ENCODE measurements at places on chromosomes 1 and 21.

DNA sequence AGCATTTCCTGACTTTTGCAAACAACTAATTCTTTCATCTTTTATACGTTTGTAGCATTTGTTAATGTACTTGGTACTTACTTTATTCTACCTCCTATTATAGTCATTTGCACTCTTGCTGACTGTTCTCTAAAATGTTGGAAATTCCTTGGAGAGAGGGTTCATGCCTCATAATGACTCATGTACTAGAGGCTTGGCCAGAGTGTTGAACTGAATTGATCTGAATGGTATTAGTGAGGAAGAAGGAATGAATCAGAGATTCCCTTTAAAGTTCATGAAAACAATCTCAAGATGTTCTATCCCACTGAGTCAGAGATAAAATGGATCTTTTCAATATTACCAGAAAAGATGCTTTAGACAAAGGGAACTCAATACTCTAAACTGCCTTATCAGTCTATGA, 383.4 kb downstream of the SEC16B start:
- no peak for DNase-seq

DNA sequence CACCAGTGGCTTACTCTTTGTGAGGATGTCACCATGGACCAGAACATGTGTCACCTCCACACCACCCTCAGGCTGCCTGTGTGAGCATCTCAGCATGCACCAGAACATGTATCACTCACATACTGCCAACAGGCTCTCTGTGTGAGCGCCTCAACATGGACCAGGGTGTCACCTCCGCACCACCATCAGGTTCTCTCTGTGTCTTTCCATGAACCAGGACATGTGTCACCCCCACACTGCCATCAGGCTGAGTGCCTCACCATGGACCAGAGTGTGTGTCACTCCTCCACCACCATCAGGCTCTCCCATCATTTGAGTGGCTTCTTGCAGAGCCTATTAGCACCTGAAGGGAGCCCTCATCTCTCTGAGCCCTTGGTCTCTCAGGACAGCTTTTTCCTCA, 125.2 kb downstream of the ZNF648 start:
- no peak for DNase-seq

DNA sequence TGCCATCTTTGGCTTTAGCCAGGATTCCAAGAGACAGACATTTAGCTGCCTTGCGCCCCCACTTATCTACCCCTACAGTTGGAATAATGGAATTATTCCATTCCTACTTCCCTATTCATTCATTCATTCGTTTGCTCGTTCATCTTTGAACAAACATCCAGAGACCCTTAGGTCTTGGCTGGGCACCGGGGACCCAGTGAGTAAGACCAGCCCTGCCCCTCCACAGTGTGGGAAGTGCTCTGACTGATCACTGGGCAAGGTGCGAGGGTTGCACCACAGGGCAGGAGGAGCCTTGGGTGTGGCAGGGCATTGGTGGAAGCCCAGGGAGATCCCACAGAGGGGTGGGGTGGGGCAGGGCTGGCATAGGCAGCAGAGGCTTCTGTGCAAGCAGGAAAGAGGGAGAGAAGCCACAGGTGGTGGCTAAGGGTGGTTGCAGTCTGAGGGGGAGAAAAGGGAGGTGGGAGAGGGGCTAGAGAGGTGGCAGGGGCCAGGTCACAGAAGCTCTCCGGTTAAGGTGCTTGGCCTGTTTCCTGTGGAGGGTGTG, 35.0 kb upstream of the TMEM61 start:
- no peak for DNase-seq

DNA sequence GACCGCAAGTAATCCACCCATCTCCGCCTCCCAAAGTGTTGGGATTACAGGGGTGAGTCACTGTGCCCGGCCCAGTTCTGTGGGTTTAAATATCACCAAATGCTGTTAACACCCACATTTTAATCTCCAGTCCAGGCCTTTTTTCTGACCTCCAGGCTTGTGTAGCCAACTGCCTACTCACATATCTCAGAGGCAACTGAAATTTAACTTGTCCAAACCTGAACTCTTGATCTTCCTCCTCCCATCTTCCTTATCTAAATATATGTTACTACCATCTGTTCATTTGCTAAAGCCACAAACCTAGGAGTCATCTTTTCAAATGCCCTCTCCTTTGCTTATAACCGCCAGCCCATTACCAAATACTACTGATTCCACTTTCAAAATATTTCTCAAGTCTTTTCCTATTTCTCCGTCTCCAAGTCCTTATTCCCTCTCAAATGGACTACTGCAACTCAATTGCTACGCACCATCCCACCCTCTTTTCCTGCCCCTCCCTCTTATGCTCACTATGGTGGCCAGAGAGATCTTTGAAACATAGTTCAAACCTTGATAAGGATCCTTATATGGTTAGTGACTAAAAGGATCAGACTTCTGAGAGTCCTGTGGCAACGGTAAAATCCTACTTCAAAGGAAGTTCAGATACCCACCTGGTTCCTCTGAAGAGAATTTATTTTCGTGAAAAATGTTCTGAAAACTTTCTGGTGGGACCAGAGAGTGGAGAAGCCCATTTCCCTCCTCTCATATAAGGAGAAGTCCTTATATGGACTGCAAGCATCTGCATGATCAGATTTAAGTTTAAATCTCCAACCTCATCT, 78.5 kb upstream of the CDC42BPA start:
- no peak for DNase-seq

DNA sequence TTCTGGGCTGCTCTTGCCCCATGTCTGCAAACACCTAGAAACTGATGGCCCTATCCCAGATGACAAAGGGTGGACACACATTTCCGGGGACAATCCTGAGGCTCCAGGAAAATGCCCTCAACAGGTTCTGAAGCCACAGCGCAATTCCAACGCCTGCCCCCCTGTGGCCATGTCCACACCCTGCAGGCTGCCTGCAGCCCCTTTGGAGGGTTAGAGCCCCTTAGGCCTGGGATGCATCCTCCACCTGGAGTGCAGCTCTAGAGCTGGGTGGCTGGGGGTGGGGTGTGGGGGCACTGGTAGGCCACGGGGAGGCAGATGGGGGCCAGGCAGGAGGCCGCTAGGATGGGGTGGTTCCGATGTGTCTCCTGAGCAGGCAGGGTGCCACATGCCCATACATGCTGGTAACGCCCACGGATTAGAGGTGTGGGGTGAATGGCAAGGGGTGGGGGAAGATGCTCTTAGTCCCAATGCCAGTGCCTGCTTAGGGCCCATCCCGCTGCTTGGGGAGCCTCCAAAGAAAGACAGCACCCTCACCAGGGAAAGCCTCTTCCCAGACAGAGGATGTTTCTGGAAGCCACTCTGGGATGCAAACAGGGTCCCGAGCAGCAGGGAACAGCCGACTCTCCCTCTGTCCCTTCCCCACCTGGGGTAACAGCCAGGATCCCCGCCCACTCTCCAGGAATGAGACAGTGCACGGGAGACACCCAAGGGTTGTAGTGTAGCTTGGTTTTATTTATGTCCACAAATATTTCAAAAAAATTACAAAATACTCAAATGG, 34.0 kb downstream of the SLC45A1 start:
- DNase-seq: no peak

GRCh38 chr1:8818325-8818775, 910 bp upstream of the RERE start:
- DNase-seq: no peak

DNA sequence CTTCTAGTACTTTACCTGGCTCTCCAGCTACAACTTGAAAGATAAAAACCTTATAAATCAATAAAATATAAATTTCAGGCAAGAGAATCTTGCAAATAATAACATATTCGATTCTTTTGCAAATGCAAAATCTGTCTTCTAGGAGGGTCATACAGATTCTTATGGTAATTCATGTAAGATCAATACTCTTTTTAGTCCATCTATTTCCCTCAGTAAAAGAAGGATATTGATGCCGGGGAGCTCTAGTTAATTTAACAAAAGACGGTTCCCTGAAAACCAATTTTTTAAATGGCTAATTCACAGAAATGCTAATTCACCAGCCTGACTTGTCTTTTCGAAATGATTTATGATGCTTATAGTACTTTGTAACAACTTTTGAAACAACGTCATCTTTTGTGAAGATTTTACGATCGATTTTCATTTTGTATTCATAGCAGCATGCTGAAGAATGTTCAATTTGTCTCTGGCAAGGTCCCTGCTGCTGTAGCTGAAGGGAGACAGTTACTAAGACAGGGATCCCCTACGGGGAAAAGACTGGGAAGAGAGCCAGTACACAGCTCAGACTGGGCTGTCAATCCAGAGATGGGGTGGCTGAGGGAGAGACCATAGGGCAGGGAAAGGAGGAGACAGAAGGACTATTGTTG, 90.6 kb upstream of the SPAG17 start:
- no peak for DNase-seq

DNA sequence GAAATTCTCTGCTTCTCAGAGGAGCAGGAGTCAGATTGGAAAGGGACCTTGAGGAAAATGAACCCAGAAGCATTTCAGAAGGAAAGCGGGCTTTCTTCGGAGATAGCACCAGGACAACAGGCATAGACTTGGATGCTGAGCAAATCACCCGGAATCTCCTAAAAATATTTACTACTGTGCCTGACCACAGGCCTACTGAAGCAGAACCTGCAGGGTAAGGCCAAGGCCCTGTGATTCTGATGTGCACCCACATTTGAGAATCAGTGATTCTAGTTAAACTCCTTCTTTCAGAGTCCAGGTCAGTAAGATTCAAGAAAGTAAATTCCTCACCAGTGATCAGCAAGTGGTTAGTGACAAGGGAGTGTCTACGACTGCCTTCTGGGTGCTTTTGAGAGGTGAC, 307.3 kb upstream of the DUSP10 start:
- no peak for DNase-seq

DNA sequence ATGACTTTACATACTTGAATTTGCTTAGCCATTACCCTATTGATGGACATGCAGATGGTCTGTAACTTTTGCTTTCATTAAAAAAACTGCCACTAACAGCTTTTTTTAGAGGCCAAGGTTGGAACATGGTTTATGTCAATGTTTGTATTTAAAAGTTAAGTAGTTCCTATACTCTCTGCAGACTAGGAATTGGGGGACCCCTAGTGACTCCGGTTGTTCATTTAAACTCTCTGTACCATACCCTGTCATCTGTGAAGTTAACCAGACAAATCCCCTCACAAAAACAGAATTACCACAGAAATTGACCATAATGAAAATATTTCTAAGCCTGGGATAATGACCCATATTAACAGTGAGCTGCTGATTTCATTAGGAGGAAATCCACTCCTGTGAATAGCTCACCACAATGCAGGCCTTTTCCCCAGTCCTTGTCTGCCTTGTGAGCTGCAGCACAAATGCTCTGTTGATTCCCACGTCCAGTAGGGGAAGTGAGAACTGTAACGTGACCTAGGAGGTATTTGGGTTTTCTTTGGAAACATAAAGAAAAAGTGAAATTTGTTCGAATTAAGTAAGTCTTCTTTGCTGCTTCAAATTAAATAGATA, 30.2 kb upstream of the CD101 start:
- no peak for DNase-seq

DNA sequence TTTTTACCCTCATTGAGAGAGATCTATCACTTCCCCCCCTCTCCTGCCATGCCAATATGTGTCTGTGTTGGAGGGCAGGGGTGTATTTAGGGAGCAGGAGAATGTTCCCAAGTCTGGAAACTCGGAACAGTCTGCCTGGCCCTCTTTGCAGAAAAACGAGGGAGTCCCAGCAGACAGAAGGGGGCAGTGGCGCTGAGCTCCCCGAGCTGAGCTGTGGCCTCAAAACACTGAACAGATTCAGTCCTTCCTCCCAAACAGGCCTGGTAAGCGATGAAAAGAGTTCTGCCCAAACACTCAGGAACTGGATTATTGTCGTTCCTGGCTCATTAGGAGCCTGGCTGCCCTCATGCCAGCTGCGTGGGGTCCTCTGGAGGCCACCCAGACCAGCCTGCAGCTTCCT, 981 bp downstream of the CLDN14 start:
- no peak for DNase-seq

DNA sequence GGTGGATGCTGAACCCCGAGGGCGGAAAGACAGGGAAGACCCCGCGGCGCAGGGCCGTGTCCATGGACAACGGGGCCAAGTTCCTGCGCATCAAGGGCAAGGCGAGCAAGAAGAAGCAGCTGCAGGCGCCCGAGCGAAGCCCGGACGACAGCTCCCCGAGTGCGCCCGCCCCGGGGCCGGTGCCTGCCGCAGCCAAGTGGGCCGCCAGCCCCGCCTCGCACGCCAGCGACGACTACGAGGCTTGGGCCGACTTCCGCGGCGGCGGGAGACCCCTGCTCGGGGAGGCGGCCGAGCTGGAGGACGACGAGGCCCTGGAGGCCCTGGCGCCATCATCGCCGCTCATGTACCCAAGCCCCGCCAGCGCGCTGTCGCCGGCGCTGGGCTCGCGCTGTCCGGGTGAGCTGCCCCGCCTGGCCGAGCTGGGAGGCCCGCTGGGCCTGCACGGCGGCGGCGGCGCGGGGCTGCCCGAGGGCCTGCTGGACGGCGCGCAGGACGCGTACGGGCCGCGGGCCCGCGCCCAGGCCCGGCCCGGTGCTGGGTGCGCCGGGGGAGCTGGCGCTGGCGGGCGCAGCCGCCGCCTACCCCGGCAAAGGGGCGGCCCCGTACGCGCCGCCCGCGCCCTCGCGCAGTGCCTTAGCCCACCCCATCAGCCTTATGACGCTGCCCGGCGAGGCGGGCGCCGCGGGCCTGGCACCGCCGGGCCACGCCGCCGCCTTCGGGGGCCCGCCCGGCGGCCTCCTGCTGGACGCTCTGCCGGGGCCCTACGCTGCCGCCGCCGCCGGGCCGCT, 20.7 kb downstream of the FOXO6 start:
- no peak for DNase-seq

DNA sequence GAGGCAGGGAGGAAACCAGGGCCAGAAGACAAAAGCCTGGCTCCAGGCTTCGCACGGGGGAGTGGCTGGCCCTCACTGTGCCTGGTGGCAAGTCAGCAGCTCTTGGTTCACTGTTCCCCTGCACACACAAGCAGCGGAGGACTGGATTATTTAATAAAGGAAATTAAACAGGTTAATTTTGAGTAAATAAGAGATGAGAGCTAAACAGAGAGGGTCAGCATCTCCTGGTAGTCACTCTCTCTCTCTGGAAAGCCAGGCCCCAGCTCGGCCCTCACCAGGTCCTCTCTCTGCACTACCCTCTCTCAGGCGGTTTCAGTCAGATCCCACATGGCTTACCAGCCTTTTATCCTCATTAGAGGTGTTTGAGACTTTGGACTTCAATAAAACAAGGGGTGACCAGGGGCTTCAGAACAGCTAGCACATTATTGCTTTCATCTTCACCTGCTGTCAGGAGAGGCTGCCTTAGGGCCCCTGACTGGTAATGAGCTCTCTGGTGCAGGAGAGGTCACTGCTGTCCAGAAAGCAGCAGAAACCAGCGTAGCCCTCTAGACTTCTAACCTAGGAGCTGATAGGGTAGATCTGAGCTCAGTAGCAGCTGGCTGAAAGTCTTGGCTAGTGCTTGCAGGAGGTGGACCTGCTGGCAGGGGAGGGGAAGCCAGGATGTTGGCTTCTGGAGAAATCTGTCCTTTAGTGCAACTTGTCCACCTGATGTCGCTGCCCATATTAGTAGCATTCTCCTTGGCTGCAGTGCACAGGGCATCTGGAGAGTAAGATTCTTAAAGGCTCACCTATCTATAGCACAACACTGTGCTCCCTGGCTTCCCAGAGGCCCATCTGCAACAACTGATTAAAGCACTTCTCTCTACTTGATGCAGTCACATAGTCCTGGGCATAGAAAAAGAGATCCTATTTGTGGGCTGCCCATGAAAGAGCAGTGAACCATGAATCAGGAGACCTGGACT, 45.9 kb downstream of the SYT6 start:
- no peak for DNase-seq

All from GOT3 (cell line).